ENCODE measurements at places on chromosomes 1 and 21.
A peak's percentile ranks its signal among the peaks of the same experiment; 100 is the strongest.

GRCh38 chr1:51488372-51489050, 30.6 kb downstream of the EPS15 start:
- DNase-seq, result no peak

- DNase-seq, result no peak
Measured at GRCh38 chr1:12610305-12610935, 7.6 kb downstream of the DHRS3 start.

DNA sequence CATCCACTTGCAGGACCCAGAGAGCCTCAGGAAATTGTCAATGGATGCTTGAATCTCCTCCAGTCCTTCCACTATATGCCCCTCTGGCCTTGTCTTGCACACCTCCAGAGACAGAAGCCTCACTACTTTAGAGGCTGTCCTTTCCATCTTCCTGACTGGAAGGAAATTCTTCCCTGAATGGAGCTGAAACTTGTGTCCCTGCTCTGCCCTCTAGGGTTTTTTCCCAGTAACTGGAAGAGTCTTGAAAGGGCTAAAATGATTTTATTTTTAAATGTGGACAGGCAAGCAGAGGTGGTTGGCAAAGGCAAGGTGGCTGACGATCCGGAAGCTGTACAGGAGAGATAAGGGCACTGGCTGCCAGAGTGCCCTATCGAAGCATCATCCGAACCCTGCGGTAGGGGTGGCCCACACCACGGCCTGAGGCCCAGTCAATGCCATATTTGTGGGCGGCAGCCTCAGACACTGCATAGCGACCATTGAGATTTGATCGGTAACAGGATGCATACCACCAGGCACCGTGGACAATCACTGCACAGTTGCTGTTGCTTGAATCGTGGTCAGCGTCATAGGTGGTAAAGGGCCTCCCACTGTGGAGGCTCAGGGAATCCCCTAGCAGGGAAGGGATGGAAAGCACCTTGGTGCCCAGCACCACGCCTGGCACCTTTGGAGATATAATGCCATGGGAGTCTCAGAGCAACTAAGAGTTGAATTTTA, 2.3 kb upstream of the MAP3K6 start:
- no peak for DNase-seq

DNA sequence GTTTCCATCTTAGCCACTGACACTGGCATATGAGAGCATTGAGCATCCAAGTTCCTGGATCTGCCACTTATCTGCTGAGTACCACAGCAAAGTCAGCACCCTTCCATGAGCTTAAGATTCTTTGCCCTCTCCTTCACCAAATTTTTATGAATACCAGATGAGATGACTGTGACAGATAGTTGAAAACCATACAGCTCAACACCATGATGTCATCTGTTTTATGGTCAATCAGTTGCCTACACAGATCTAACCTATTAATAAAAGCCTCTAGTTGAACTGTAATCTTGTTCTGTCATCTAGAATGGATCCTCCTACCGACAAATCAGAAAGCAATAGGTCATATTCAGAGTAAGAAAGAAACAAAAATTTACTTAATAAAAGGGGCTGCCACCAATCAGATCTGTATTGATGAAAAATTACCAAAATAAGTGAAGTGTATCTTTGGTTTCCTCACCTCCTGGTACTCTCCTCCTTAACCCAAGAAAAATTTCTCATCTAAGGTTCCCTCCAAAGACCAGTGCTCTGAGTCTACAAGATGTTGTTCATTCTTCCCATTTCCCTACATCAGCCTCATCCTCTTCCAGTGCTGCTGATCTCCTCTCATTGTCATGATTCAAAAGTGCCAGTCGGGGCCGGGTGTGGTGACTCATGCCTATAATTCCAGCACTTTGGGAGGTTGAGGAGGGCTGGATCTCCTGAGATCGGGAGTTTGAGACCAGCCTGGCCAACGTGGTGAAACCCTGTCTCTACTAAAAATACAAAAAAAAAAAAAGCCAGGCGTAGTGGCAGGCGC, 138.8 kb upstream of the CTTNBP2NL start:
- DNase-seq, result no peak

DNA sequence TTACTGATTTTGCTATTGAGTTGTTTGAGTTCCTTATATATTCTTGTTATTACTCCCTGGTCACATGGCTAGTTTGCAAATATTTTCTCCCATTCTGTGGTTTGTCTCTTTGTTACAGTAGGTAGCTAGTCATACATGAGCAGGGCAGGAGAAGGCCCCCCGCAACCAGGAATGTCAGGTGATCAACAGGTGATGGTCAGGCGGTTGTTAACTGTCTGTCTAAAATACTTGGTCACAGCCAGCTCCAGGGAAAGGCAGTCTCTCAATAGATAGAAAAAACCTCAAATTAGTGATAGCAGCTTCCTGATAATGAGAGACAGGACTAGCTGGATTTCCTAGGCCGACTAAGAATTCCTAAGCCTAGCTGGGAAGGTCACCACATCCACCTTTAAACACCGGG, 217.9 kb downstream of the RHOU start:
- no peak for DNase-seq

GRCh38 chr1:61579802-61580201, 145.1 kb downstream of the TM2D1 start:
- DNase-seq, result no peak

- DNase-seq, result no peak
Measured at GRCh38 chr1:7100479-7100878, 315.2 kb downstream of the CAMTA1 start.

GRCh38 chr1:173868266-173869020, at the start of gene ZBTB37:
Gene ZBTB37 (plus strand): TSS chr1:173868380. CDS start chr1:173870226, 1,846 bp downstream.
- peak; percentile 87 for DNase-seq

GRCh38 chr1:65423884-65424572, 3.6 kb downstream of the LEPR start:
- no peak for DNase-seq

DNA sequence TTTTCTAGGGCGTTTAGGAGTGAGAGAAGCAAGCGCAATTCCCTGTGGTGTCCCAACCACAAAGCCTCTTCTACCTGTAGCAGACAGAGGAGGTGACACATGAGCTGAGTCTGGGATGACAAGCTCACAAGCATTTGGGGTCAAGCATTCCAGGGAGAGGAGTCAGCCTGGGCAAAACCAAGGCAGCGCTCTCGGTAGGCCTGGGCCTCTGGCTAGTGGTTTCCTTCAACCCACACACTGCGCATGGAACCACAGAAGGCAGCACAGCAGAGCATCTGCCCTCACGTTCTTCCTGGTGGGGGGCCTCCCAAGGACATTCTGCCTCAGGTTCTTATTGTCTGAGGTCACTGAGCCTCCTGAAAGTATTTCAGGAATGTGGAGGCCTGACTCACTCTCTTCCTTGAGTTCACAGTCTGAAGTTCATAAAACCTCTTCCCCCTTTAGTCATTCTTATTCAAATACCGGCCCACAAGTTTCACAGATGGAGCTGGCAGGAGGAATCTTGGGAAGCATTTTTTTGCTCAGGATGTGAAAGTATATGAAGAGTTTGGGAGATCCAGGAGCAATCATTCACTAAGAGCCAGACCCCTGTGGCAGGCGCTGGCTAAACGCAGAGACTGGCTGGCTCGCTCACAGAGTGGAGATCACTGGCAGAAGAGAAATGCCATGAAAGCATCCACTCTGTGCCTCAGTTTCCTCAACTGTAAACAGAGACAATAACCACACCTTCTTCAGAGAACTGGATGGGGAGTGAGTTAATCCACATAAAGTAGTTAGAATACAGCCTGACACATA, 26.8 kb downstream of the CCN1 start:
- DNase-seq, result no peak

GRCh38 chr1:13582713-13583443, 754 bp upstream of the PDPN start:
- DNase-seq, result no peak

DNA sequence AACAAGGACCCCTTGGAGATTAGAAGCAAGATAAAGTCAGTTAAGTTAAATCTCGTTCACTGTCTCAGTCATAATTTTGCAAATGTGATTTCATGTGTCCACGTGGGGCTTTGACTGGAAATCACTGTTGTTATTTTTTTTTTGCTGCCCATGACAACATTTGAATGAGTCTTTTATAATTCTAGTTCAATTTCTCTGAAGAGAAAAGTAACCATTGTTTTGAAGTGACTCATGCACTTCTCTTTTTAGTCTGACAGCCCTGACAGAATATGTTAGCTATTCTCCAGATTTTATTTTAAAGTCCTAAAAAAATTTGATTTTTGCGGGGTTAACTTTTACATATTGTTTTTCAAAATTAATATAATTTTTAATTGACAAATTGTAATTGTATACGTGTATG, 30.7 kb upstream of the NLRP3 start:
- DNase-seq, result no peak

- no peak for DNase-seq
Measured at GRCh38 chr1:94011709-94012595, 102.7 kb upstream of the GCLM start.

DNA sequence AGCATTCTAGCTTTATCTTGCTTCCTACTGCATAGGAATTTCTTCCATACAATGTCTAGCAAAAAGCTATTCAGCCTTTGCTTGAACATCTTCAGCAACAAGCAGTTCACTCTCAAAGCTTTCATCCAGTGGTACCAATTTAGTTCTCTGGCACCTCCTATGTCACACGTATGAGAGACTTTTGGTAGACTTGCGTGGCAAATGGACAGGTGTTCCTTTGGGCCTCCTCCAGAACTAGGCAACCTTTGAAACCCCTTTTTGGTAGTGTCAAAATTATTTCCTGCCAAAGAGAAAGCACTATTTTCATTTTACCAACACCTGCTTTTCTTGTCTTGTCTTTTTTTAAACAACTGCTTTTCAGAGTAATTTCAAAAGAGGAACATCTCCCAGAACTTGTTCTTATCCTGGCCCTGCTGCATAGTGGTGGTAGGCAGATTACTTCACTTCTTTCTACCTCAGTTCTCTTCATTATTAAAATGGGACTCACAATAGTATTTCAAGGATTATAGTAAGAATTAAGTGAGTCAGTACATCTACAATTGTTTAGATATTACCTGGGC, 122.4 kb downstream of the MAST2 start:
- DNase-seq, result no peak

- no peak for DNase-seq
Measured at GRCh38 chr1:240258910-240259309, 167.2 kb downstream of the FMN2 start.

GRCh38 chr1:23736437-23737134, 6.7 kb upstream of the ELOA start:
- DNase-seq, result no peak

DNA sequence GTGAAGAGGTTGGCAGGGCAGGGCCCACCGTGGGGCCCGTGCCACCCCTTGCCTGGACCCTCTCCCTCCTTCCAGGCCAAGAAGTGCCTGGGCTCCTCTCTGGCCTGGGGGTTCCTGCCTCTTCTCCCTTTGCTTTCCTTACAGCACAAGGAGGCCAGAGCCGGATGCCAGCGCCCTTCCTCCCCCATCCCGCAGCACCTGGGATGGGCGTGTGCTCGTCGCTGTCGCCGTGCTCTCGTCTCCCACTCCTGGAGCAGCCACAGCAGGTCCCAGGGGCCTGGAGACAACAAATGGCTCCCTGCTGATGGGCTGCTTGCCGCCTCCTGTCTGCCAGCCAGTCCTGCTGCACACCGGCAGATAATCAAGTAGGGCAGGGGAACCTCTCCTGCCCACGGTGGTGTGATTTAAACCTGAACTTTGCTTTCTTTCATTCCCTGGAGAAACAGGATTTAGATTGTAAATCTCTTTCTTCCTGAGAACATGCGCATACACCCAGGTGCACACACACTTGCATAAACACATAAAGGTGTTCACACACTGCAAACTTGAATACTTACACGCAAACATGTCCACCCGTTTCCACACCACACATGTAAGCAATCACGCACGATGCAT, 50.8 kb upstream of the POU3F1 start:
- no peak for DNase-seq

- DNase-seq, result no peak
Measured at GRCh38 chr1:112748396-112748795, 33.3 kb upstream of the PPM1J start.

DNA sequence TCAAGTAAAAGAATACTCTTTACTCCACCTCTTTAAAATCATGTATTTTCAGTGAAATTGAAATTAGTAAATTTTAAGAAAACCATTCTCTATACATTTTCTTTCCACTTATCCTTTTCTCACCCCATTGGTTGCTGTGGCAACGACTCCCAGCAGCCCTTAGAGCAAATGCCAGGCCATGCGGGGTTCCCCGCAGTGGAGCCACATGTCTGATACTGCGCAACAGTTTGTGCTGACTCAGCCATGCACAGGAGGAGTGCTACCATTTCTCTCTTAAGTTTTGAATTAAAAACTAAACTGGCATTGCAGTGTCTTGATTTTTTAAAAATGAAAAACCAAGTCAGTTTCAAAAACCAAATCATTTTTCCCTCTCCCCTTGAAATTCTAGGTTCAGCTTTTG, 214.1 kb upstream of the L1TD1 start:
- no peak for DNase-seq

DNA sequence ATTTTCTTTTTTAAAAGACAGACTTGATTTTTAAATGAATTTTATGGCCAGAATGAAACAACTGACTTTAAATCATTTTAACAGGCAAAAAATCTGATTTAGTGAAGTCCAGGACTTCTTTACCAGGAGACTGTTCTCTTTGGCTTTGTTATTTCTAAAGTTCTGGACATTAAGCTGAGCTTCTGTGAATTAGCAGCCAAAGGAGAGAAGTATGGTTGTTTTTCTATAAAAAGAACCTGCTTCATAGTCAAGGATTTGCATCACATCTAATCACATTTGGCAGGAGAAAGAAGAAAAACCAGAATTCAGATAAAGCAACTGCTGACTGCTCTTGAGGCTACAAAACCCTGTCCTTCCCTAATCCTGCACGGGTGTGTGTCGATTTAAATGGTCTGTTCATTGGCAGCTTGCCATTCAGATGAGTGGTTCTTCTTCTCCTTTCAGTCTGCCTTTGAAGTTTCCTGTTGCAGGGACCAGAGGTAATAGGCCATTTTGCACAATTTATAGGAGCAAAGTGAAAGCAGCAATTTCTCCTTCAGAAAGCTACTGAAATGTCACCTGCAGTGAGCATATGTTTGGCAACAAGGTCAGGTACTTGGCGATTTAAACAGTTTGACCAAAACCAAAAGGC, 215.4 kb downstream of the OLFM3 start:
- no peak for DNase-seq

DNA sequence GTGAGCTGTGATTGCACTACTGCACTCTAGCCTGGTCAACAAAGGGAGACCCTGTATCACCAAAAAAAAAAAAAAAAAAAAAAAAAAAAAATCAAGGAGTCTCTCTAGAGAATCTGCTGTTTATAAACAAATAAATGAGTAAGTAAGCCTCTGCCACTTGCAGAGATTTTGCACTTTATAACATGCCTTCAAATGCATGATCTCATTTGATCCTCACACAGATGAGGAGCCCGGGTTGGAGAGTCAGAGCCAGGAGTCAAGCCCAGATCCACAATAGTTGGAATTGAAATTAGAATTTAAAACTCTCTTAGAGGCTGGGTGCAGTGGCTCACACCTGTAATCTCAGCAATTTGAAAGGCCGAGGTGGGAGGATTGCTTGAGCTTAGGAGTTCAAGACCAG, 4.0 kb downstream of the PRELP start:
- no peak for DNase-seq

- DNase-seq, result no peak
Measured at GRCh38 chr21:34367320-34367935, 3.6 kb downstream of the KCNE2 start.

Measured in stimulated activated CD8-positive, alpha-beta memory T cell treated with anti-CD3 and anti-CD28 coated beads, Interleukin-4, amount 100 ng/mL, for 1 hour (primary cell).